ENCODE measurements at places on chromosomes 2 and 18.

DNA sequence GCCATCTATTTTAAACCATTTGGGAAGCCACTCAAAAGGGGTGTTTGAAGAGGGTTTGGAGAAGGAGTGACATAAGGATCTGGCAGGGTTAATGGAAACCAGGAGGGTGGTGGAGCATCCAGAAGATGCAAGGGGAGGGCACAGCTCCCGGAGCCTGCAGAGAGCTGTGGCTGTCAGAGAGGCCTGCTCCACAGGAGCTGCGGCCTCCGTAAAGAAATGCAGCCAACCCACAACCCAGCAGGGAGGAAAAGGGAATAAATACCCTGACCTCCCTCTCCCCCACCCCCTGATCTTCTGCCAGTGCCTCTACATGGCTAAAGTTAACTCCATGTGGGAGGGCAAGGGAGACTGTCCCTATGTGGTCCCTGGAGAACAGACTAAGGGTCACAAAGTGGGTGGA is 567.1 kb upstream of the POU3F3 start:
- DNase-seq: no peak

DNA sequence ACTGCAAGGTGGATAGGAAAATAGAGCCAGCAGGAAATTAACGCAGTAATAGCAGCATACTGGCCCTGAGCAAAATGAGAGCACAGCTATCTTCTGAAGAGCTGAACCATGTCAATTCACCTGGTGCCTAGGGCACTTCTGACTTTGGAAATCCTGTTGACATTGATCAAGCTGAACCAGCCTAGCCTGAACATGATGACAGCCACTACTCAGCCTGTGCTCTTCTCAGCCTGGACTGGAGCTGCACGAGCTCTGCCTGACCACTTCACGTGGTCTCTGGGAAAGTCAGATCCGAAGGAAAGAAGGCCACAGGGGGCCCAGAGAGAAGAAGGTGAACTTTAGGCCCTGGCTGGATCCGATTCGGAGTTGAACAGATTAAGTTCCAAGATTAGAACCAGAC is 421.9 kb downstream of the LPIN1 start:
- DNase-seq: no peak

GRCh38 chr2:209872675-209873074 is 101.0 kb downstream of the UNC80 start:
- no peak for DNase-seq

- DNase-seq: no peak
Observed at GRCh38 chr2:39243469-39244123, at the start of gene CDKL4. CDKL4 (minus strand) TSS chr2:39243970.

GRCh38 chr2:444937-445884 is 157.3 kb upstream of the ALKAL2 start:
- no peak for DNase-seq

GRCh38 chr2:154161286-154161685 is 289.6 kb downstream of the GALNT13 start:
- DNase-seq: no peak

DNA sequence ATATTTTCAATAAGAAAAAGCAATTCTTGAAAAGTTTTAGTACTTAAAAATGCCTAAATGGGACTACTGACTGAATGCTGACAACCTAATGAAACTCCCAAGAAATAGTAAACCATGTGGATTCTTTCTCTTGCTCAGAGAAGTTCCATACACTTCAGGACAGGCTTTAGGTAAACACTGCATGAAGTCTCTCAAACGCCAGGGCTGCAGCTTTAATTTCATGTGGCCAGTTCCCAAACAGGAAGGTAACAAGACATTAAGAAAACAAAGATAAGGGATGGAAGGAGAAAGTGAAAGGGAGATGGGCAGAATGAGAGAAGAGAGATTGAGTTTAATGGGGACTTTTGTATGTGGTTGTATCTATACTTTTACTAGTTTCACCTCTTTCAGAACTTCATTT is 734.7 kb upstream of the PKDCC start:
- no peak for DNase-seq

DNA sequence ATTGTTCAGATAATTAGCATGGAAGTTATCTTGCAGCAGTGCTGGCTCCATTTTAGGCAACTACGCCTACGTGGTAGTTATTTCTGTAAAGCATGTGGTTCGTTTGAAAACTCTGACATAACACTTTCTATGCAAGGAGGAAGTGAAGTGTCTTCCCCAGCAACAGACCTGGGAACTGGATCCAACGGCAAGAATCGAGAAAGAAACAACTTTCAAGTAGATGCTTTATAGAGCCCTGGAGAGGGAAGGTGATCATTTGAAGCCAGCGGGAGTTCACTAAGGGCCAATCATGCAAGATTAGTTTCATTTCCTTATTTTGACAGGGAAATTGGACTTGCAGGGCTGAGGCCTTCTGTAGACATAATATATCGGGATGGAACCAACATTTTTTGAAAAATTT is 218.3 kb downstream of the ACKR3 start:
- no peak for DNase-seq

- DNase-seq: peak; percentile 46
Observed at GRCh38 chr2:72034353-72035095, 113.1 kb downstream of the CYP26B1 start.

DNA sequence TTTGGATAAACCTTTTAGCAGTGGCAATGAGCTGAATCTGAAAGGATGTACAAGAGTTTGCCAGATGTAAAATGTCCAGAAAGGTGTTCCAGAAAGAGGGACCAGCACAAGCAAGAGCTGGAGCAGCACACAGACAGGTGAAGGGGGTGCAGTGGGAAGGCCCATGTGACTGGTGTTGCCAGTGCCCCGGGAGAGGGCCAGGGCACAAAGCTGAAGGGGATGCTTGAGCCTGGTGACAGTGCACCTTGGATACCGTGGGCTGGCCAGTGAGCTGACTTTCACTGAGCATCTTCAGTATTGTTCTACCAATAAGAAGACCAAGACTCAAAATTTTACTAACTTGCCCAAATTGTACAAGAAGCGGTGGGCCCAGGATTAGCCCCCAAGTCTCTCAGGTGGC is 132.3 kb upstream of the ALPP start:
- no peak for DNase-seq

GRCh38 chr2:101310834-101311695 is 2.6 kb upstream of the RNF149 start:
- DNase-seq: no peak

GRCh38 chr2:157792335-157793052 is 83.6 kb downstream of the ACVR1 start:
- no peak for DNase-seq

DNA sequence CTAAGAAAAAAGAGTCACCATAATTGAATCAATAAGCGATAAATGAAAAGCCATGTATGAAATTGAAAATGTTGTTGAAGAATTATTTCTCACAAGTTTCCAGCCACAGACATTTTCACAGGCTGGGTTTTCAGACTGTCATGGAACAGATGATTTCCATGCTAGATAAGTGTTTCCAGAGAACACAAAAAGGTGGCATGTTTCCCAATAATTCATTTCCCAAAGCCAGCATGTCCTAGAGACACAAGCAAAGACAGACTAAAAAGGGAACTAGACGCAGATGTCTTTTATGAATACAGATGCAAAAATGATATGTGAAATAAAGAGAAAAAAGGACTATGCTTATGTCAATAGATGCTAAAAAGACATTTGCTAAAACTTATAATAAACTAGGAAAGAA is 255.1 kb downstream of the EIPR1 start:
- no peak for DNase-seq

GRCh38 chr2:56113382-56113975 is 70.3 kb upstream of the CCDC85A start:
- no peak for DNase-seq

- DNase-seq: no peak
Observed at GRCh38 chr2:241904791-241905710, 35.5 kb downstream of the RTP5 start.

DNA sequence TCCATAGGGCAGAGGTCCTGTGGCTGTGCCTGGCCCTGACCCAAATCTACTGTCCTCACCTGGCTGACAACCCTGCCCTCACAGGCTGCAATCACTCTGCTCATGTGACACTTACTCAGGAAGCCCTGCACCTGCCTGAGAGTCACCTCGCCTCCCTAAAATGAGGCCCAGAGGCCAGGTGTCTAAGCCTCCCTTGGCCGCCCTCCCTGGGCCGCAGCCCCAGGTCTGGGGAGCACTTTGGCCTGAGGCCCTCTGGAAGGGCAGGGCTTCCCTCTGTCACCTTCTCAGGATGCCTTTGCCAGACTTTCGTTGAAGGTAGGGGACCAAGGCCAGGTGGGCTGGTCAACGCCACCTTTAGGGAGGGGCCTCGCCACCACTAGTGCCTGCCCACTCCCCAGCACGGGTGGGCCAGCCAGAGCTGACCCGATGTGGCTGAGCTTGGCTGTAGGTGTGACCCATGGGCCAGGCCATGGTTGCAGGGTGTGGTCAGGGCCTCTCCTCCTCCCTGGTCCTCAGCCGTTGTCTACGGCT is 6.1 kb upstream of the GPC1 start:
- no peak for DNase-seq

DNA sequence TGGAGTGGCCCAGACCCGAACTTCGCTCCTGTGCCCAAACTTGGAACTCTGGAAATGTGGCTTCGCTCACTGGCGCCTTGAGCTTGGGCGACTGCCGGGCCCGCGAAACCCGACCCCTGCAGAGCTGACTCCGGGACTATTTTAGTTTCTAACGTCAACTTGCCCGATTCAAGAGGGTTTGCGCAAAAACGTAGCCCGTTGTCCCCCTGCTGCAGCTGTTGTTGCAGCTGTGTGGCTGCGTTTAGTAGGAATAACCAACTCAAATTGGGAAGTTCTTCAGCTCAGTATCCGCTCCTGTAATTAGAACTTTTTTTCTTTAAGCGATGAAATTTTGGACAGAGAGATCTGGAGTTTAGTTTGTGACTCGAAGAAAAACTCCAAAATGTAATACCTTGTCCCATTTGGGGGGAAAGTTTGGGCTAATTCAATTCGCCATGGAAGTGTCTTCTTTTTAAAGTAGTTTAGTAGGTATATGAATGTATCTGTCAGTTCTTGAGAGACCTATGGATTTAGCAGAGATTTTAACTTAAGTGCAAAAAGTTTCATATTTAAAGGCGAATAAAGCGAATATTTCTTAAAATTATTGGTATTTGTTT is 559 bp downstream of the MYL12A start:
- no peak for DNase-seq

GRCh38 chr2:239365782-239366435 is 34.9 kb downstream of the HDAC4 start:
- DNase-seq: no peak

DNA sequence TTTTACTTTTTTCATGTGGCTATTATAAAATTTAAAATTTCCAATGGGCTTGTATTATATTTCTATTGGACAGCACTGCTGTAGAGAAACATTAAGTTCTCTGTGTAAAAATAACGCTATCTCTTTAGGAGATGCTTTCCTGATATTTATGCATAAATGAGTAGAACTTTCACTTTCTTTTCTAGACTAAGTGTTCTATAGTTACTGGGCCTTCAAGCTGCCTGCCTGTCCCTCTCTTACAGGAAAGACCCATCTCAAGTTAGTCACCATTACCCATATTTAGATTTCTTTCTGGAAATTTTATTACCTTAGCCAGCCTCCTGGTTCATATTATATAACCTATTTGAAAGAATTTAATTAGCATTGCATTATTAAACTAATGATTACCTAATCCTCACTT is 4.8 kb downstream of the ITGA4 start:
- DNase-seq: no peak

DNA sequence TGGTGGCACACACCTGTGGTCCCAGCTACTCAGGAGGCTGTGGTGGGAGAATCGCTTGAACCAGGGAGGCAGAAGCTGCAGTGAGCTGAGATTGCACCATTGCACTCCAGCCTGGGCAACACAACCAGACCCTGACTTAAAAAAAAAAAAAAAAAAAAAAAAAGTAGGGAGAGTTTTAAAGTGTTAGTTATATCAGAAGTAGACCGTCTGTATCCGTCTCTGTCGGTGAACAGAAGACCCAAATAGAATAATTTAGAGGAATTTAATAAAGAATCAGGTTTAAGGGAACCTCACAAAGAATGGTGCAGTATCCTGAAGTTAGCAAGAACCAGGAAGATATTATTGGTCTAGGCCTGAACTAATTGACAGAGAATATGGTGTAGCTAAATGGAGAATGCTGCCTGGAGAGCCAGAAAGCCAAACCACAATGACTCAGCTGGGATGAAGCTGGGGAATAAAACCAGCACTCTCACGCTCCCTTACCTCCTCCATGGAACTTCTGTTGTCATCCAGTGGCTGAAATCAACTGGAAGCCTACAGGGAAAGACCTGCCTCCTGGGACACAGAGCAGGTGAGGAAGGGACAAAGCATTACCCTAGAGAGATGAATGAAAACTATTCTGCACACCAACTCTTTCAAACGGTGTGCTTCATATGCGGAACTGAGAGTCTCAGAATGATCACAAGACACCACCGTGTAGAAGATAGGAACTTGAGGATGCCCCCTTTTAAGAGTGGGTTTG is 39.1 kb upstream of the PLEKHM3 start:
- DNase-seq: no peak

DNA sequence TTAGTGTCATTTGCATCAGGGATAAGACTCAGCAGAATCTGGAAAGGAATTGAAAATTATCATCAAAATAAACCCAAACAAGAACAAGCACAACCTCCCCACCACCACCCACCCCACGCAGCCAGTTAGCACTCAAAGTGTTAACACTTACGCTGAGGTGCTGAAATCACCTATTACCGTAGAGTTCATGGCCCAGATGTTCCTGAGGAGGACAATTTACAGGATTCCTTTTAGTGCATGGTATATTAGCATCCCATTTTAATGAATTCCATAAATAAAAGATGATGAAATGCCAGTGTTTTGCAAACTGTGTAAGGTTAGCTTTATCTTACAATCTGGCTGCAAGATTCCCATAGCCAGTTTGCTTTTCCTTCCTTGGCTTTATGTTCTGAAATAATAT is 359.3 kb upstream of the SOX11 start:
- DNase-seq: no peak

DNA sequence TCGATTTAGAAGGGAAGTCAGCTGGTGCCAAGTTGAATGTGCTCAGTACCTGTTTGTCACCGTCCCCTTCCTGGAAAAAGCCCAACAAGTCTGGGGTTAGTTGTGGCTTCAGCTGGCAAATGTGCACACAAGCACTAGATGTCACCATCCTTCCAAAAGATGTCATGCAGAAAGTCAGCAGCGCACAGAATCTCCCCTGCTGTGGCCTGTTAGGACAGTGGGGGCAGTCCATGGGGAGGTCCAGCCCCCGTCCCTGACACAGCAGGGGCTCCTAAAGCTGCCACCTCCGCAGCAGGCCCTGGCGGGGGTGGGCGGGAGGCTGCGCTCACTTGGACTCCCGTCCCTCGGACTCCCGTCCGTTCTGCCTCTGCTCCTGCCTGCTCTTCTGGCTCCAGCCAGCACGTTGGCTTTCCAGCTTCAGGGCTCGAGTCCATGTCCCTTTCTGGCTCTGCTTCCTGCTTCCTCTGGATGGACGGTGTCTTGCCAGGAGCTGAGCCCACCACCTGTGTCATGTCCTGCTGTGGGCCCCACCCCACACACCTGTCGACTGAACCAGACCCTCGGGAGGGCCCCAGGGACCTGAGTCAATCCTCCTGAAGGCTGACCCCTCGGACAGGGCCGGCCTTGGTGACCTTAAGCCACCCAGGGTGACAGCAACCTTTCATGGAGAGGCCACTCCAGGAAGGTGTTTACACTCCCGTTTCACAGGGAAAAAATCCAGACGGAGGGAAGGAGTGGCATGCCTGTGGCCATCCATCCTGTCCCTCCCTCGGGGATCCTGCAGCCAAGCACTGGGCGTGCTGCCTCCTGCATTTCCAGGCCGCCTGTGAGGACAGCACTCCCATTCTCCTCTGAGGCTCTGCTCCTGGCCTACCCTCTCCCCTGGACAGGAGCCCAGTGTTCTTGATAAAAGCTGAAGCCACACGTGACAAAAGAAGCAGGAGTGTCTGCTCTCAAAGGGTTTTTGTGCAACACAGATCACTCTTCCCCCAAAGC is 8.5 kb downstream of the RAB17 start:
- peak; percentile 88 for DNase-seq
